ENCODE measurements at places on chromosomes 11 and 22.

DNA sequence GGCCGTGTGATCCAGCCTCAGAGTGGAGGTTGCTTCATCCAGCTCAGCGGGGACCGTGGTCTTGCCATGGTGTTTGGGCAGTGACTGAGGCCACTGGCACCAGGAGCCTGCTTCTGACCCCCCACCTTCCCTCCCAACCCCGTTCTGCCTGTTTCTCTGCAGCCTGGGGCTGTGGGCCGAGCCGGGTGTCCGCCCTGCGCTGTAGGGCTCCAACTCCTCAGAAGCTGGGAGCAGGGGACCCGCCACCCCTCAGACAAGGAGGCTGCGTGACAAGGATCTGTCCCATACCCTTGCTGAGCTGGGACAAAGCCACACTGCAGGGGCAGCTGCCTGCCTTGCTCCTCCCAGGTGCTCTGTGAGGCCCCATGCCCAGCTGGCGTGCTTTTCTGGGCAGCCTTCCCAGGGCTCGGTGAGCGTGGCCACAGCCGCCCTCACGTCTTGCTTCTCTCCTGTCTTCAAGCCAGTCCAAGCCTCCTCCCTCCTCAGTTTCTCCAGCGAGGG lies 11.7 kb upstream of the ARFGAP3 start:
- DNase-seq: peak; percentile 83

- DNase-seq: no peak
Observed at GRCh38 chr11:38315151-38315550, 1717.1 kb upstream of the RAG2 start.

DNA sequence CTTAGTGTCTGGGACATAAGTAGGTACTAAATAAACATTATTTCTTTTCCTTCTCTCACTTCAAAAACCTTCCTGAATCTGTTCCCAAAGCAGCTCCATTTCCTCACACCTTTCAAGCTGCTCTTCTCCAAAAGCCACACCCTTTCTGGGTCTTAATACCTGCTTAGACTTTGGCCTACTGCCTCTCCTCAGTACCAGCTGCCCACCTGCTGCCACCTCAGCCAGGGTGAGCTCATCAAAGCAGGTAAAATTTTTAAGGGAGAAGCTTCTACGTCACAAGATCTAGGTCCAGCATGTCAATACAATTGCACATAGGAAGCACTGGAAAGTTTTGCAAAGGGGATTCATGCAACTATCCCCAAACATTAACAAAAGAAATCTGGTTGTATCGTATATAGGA lies 108.4 kb downstream of the RPL27A start:
- no peak for DNase-seq

DNA sequence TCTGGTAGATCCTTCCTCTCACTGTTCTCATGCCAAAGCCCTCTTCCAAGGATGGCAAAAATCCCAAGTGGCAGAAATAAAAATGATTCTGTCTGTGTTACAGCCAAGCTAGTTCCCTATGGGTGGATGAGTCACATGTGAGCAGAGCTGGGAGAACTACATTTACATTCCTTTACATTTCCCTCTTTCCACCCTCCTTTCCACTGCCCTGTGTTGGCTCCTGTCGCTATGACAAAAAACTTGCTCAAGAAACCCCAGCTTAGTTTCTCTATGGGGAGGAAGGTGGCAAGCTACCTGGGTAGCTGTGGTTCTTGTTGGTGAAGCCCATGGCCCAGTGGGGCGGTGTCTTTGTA lies 10.2 kb upstream of the DDB2 start:
- DNase-seq: peak; percentile 33

DNA sequence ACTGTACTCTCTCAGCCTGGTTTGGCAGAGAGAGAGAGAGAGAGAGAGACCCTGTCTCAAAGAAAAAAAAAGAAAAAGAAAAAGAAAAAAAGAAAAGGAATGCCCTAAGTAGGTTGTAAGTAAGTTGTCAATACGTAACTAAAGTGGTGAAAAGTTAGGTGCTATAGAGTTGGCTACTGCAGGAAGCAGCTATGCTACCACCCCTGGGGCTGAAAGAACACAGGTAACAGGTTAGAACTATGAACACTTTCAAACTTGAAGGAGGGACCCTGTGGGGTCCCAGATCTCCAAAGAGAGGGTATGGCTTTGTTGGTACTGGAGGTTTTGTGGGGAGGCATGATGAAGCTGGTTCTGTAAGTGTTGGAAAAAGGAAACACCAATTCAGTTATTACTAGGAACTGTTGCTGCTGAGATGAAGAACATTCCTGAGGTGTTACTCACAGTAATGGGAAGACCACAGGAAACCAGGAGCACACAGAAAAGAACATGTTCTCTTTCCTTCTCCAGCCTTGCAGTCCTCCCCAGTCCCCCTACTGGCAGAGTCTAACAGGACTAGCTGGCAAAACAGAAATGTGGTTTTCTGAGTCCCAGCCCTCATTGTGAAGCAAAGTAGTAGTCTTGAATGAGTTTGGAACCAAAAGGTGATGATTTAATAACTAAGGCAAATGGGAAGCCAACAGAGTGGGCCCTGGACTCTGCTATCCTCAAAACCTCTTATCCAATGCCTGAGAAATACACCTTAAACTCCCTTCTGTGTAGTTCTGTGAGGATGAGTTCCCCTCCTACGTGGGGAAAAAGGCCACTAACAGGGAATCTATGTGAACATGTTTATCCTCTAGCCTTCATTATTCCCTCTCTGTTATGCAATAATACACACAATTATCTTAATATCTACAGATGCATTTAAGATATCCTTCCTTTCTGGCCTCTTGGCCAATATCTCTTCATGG lies 427.0 kb upstream of the DDI1 start:
- DNase-seq: no peak

GRCh38 chr22:45534339-45535192 lies 31.9 kb downstream of the FBLN1 start:
- peak; percentile 61 for DNase-seq

DNA sequence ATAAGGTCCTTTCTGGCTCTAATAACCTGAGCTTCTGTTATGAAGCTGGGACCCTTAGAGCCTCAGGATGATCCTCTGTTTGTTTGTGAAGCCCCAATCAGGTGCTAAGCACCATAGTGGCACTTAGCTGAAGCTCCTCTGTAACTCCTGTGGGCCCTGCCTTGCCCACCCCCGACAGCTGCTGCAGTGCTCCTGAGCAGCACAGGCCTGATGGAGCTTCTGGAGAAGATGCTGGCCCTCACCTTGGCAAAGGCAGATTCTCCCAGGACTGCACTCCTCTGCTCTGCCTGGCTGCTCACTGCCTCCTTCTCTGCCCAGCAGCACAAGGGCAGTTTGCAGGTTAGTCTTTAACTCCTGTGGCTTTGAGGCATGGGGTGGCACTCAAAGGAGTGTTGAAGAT lies 19.0 kb upstream of the CCDC134 start:
- DNase-seq: no peak
